ENCODE measurements at places on chromosomes 13 and 19. TPM values are rescaled to one million over a fixed set of nuclear protein-coding genes. Genes with fewer than 3 reads are reported as not detected.

Gene PPFIA3
- 8.3 TPM for total RNA-seq

Gene ZNF665
- total RNA-seq, result 2.4 TPM

Gene ZNF418
- total RNA-seq, result 5.9 TPM

Gene PGLYRP2
- total RNA-seq, result not detected

Gene SIGLEC12
- total RNA-seq, result not detected

Gene PLPPR2
- 12.2 TPM for total RNA-seq

Gene SYT5
- not detected for total RNA-seq

Gene CEACAM6
- 0.41 TPM for total RNA-seq

Gene EPS8L1
- 4.2 TPM for total RNA-seq

Gene AZU1
- 2.6 TPM for total RNA-seq

DNA sequence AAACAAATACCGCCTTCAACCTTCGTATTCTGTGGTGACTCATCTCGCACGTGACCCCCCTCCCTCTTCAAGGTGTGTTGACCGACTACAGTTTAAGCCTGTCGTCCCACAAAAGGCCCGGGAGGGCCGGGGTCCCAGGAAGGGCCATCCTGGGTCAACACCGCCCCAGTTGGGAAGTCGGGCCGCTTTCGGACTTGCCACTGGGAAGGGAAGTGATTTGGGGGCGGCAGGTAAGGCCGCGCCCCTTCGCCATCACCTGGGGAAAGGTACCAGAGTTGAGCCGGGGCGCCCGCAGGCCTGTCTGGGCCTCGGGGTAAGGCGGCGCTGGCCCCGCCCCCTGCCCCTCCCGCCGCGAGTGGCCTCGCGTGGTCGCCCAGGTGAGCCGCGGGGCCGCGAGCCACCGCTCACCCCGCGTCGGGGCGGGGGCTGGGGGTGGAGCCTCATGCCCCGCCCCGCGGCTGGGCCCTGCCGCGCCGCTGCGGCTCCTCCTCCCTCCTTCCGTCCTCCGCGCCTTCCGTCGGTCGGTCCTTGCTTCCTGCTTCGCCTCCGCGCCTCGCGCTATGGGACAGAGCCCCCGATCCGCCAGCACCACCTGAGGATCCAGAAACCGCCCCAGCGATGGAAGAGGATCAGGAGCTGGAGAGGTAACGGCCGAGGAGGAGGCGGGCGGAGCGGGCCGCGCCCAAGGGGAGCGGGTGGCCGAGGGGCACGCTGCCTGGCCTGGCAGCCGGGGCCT, at the start of gene POLR1D:
Gene POLR1D (plus strand): TSS at position 527 of the 736 bp plus-strand sequence. CDS start 92 bp downstream, at position 619.
- H3K27ac ChIP-seq, result peak within 1 kb of the TSS; percentile 96
- peak; percentile 74 for DNase-seq
- peak within 1 kb of the TSS; percentile 89 for H3K4me3 ChIP-seq
- no peaks in the 10 kb centered on the region for H3K27me3 ChIP-seq
- no peaks in the 10 kb centered on the region for H3K4me1 ChIP-seq

DNA sequence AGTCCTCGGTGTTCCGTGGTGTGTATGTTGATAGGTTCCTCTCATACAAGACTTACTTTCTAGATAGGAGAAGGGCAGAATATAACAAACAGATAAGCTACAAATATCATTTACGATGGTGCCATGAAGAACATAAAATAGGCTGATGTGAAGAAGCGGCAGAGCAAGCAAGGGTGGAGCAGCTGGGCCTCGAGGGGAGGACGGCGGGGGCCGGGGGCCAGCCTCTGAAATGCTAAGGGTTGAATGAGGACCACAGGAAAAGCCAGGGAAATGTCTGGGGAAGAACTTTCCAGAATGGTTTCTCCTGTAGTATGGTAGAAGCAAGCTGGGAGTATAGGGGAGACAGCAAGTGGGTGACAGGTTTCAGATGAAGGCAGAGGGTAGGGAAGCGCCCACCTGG, 529.5 kb downstream of the LIG4 start:
- H3K27ac ChIP-seq, result no peak overlapping the region
- no peaks in the 10 kb centered on the region for H3K27me3 ChIP-seq

GRCh38 chr19:46133101-46133627, 8.7 kb upstream of the IGFL3 start:
- peak overlapping the region; percentile 90 for H3K27ac ChIP-seq
- no peaks in the 10 kb centered on the region for H3K27me3 ChIP-seq
- H3K36me3 ChIP-seq, result no peaks in the 10 kb centered on the region
- peaks cover 6% of the 10 kb centered on the region for H3K4me1 ChIP-seq
- no peak overlapping the region for H3K4me3 ChIP-seq

DNA sequence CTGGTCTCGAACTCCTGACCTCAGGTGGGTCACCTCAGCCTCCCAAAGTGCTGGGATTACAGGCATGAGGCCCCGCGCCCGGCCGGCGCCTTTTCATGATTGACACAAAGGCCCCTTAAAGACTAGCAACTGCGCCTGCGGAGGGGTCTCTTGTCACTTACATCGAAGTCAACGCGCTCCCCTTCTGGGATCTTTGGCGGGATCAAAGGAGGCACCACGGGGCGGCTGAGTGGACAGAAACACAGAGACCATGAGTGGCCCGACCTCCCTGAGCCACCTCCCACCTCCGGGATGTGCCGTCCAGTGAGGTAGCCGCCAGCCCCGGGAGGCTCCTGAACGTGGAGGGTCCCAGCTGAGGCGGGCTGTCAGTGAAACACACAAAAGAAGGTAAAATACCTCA, 7.3 kb downstream of the TNNT1 start:
- no peaks in the 10 kb centered on the region for H3K4me1 ChIP-seq
- no peak overlapping the region for H3K27ac ChIP-seq
- DNase-seq, result no peak
- H3K36me3 ChIP-seq, result no peaks in the 10 kb centered on the region
- H3K4me3 ChIP-seq, result no peak overlapping the region

DNA sequence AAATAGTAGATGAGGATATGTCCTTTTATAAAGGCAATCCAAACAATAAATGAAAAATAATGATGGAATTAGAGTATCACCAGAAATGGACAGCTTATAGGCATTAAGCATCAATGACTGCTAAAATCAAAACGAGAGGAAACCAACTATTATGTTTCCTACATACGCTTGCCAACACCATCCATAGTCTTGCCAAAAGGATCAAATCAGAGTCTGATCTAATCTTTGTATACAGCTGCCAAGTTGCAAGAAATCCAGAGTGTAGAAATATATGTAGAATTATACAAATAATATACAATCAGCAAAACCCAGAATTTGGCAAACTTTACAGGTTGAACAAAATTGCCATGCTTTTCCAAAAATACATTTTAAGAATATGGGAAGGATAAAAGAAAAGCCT, 1661.6 kb downstream of the SLITRK1 start:
- no peak overlapping the region for H3K27ac ChIP-seq
- no peak overlapping the region for H3K4me3 ChIP-seq
- no peaks in the 10 kb centered on the region for H3K27me3 ChIP-seq
- H3K36me3 ChIP-seq, result no peaks in the 10 kb centered on the region
- no peak for DNase-seq

DNA sequence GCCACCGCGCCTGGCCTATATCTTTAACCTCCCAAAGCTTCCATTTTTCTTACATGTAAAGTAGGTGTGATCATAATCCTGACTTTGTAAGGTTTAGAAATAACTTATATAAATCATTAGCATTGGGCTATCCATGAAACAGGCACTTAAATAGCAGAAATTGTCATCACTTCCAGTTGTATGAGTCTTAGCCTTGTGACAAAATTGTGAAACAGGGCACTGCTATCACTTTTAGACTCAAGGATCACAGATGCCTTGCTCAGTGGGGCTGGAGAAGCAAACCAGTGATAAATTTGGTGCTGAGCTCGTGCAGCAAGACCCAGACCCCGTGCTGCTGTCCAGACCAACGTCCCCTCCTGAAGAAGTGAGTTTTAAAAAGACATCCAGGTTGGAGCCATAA, 209.7 kb downstream of the KATNAL1 start:
- H3K36me3 ChIP-seq, result no peaks in the 10 kb centered on the region
- H3K4me3 ChIP-seq, result no peak overlapping the region
- H3K27ac ChIP-seq, result no peak overlapping the region
- no peaks in the 10 kb centered on the region for H3K4me1 ChIP-seq

DNA sequence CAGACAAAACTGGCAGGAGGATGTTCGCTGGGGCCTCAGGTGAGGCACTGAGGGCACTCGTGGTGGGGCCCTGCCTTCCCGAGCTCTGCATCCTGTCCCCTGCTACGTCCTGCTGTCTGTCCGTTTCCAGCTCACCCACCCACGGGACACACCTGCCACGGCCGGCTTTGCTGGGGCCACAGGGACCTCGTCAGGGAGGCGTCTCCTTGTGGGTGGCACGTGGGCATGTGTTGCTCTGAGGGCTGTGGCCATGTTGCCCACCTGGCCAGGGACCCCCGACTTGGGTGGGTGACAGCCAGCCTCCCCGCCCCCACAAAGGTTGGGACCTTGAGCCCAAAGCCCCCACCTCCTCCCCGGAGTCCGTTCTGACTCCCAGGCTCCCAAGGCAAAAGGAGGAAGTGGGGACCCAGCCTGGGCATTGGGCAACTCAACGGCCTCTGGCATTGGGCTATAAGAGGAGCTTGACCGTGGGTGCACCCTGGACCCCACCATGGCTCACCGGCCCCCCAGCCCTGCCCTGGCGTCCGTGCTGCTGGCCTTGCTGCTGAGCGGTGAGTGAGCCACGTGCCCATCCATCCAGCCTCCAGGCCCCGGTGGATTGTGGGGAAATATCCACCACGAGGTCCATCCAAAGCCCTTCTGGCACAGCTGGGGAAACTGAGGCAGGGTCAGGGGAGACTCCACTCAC, at the start of gene PRTN3:
Gene PRTN3 (plus strand): TSS at position 481 of the 688 bp plus-strand sequence. CDS start 10 bp downstream, at position 491.
- DNase-seq, result no peak
- peaks cover 25% of the 10 kb centered on the region for H3K27me3 ChIP-seq

GRCh38 chr13:98722958-98723357, 29.5 kb downstream of the SLC15A1 start:
- H3K36me3 ChIP-seq, result no peaks in the 10 kb centered on the region
- no peak for DNase-seq
- H3K27ac ChIP-seq, result no peak overlapping the region
- no peaks in the 10 kb centered on the region for H3K27me3 ChIP-seq
- no peak overlapping the region for H3K4me3 ChIP-seq

DNA sequence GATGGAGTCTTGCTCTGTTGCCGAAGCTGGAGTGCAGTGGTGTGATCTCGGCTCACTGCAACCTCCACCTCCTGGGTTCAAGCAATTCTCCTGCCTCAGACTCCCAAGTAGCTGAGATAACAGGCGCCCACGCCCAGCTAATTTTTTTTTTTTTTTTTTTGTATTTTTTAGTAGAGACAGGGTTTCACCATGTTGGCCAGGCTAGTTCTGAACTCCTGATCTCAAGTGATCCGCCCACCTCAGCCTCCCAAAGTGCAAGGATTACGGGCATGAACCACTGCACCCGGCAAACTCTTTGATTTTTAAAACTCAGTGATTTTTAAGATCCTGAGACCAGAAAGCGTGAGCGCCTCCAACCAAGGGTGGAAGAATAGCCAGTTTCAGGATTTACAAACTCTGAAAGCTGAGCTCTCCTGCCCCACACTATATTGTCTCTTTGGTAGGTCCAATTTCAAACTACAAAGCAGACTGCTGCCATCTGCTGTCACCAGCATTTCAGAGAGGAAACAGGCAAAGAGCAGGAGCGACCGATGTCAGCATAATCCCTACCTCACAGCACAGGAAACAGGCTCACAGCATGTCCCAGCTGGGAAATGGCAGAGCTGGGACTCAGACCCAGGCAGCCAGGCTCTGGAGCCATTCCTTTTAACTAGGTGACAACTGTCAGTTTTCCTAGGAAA, 9.2 kb downstream of the NOSIP start:
- no peaks in the 10 kb centered on the region for H3K27me3 ChIP-seq
- peaks cover 12% of the 10 kb centered on the region for H3K4me1 ChIP-seq
- no peak for DNase-seq
- H3K27ac ChIP-seq, result peak overlapping the region; percentile 15
- H3K36me3 ChIP-seq, result no peaks in the 10 kb centered on the region

- no peaks in the 10 kb centered on the region for H3K36me3 ChIP-seq
- H3K27ac ChIP-seq, result no peak overlapping the region
- H3K4me1 ChIP-seq, result no peaks in the 10 kb centered on the region
- no peak for DNase-seq
These were observed 111.3 kb downstream of the KATNAL1 start for GRCh38 chr13:30196025-30196424.

DNA sequence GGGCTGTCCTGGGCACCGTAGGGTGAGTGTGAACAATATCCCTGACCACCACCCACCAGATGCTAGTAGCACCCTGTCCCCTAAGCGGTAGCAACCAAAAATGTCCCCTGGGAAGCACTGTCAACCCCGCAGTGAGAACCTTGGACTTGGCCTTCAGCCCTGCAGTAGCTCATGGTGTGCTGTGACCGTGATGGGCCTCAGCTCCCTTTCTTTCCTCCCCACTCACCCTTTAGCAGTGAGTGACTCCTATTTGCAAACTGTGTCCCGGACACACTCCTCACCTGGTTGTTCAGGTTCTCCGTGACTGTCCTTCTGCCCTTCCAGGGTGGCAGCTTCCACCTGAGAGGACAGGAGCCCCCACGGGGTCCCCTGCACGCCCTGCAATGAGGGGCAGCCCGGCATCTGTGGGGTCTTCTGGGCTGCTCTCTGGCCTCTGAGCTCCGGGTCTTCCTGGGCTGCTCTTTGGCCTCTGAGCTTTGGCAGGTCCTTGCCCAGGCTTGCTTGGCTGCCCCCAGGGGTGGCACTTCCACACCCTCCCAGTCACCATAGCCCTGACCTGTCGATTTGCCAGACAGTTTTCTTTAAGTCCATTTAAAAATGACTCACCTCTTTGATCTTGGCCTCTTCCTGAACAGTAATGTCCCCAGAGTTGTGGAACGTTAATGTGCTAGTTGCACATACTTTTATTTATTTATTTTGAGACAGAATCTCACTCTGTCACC, 3.8 kb downstream of the KDM4B start:
- no peak overlapping the region for H3K4me3 ChIP-seq
- H3K4me1 ChIP-seq, result peaks cover 24% of the 10 kb centered on the region
- peak overlapping the region; percentile 45 for H3K27ac ChIP-seq

DNA sequence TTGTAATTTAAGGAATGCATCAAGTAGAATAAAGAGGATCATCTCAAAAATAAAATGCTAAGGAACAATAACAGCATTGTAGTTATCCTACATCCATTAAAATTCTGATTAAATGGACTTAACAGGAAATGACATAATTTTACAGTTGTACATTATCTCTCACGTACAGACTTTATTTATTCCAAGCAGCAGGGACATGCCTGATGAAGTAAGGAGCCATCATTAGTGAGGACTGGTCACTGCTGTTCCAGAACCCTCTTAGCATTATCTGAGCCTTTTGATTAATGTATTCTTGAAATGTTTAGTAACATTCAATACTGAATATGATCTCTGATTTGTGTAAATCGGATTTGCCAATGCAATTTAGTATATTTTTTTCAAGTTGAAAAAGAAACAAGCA, 516.1 kb downstream of the DACH1 start:
- H3K36me3 ChIP-seq, result no peaks in the 10 kb centered on the region
- no peak overlapping the region for H3K4me3 ChIP-seq
- no peak overlapping the region for H3K27ac ChIP-seq
- no peaks in the 10 kb centered on the region for H3K4me1 ChIP-seq

- DNase-seq, result peak; percentile 54
- H3K27ac ChIP-seq, result no peak overlapping the region
- H3K4me1 ChIP-seq, result no peaks in the 10 kb centered on the region
- H3K27me3 ChIP-seq, result no peaks in the 10 kb centered on the region
- no peak overlapping the region for H3K4me3 ChIP-seq
- no peaks in the 10 kb centered on the region for H3K36me3 ChIP-seq
These were observed 42.2 kb downstream of the DLEU7 start for GRCh38 chr13:50801087-50801931.
